Stimulated activated CD8-positive, alpha-beta memory T cell treated with anti-CD3 and anti-CD28 coated beads, Interleukin-7, amount 100 ng/mL, for 48 hours (primary cell): ENCODE measurements at places on chromosomes 7 and 10.

DNA sequence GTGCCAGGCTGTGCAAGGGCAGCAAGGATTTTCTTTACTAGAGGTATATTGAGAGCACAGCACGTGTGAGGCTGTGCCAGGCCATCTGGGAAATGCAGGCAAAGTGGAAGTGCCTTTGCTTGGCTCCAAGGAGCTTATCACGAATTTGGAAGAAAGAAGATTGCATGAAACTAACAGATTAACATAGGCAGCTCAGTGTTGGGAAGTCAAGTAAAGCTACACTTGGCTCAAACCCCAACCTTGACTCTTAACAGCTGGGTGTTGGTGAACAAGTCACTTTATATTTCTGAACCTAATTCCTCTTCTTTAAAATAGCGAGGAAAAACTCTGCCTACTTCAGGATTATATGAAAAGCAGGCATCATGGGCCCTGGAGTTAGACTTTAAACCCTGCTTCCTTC, 105.2 kb downstream of the PLCE1 start:
- no peak for DNase-seq

GRCh38 chr10:43233601-43234430, 33.0 kb downstream of the RASGEF1A start:
- DNase-seq: no peak

DNA sequence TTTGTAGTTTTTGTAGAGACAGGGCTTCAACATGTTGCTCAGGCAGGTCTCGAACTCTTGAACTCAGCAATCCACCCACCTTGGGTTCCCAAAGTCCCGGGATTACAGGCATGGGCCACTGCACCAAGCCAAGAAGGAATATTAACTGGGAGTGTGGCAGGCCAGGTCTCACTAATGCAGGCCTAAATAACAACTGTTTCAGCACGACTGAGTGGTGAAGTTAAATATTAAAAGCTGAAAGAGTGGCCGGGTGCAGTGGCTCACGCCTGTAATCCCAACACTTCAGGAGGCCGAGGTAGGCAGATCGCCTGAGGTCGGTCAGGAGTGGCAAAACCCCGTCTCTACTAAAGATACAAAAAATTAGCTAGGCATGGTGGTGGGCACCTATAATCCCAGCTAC, 21.1 kb downstream of the CHUK start:
- no peak for DNase-seq

GRCh38 chr10:119263951-119264617, 56.7 kb downstream of the GRK5 start:
- DNase-seq: no peak

DNA sequence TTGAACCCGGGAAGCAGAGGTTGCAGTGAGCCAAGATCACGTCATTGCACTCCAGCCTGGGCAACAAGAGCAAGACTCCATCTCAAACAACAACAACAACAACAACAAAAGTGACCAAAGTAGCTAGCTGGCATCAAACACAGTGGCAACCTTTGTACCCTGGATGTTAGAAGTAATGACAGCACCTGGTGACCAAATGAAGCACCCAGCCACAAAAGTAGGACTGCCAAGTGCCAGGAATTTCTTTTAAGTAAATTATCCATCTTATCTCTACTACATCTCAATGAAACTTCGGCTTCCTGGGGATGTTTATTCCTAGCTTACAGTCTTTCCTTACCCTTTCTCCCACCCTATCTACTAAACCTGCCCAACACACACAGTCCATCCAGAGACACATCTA, 18.8 kb downstream of the SRPK2 start:
- DNase-seq: no peak

GRCh38 chr10:45035673-45036072, 35.0 kb downstream of the ZNF22 start:
- no peak for DNase-seq

- no peak for DNase-seq
Observed at GRCh38 chr7:74290553-74290950, 1.3 kb downstream of the CLIP2 start.

GRCh38 chr10:50653758-50654157, 30.0 kb upstream of the SGMS1 start:
- DNase-seq: no peak

DNA sequence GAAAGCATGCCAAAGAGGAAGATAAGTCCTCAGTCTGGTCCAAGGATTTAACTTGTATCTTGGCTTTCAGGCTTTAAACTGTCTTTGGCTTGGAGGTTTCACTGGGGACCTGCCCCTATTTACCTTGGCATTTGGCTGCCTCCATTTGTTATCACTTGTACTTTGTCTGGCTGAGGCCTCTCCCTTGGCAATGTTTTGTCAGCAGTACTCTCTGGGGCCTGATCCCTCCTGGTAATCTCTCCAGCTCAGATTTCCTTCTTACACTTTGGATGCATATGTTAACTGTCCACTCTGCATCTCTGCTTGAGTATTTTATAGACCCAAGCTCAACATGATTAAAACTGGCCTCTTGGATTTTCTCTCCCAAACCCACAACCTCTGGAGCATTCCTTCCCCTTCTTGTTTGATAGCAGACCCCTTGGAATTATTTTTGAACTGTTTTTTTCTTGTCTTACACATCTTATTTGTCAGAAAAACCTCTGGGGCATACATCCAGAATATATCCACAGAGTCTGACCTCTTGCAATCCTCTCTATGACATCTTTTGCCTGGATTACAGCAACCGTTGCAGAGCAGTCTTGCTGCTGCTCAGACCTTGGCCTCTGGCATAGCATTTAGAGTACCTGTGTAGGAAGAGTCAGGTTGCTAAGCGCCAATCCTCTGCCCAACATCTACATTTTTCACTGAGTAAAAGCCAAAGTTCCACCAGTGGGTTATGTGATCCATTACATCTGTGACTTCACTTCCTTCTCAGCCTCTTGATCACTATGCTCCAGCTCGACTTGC, 35.2 kb downstream of the ZNF487 start:
- no peak for DNase-seq

DNA sequence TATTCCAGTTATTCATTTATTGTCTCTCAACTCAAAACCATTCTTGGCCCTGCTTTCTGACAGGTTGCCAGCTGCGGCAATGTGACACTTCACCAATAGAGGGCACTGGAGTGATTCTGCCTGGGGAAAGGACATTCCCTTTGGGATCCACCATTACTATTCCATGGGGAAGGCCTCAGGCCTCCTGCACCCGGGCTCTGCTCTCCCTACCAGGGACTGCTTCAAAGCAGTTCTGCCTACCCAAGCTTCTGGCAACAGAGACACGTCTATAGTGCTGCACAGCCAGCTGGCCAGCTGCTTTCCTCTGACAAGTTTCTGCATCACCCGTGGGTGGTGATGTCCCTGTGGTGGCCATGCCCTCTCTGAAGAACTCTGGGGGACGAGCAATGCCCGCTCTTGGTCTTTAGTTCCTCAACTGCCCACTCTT, 163.8 kb downstream of the ELMO1 start:
- DNase-seq: no peak

DNA sequence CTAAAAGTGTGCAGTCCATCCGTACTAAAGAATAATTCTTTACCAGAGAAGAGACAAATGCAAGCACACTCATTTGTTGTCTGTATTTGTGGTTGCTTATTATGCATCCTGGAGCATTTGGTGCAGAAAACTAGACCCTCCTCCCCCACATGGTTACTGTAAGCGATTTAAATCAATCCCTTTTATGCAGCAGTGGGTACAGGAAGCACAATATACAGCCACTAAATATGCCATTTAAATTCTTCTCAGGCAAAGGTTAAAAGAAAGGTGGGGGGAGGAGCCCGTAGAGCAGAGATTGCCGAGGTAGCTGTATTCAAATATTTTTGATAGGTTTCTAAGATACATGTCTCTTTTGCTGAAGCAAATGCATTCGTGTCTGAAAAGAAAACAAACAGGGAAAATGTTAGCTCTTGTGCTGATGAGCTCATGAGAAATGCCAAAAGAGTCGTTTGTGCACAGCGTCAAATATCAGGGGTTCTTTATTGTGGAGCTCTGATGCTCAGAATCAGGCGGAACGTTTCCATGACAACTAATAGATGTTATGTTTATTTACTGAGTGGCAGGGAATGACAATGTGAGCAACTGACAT, 131.3 kb upstream of the NPVF start:
- DNase-seq: no peak

DNA sequence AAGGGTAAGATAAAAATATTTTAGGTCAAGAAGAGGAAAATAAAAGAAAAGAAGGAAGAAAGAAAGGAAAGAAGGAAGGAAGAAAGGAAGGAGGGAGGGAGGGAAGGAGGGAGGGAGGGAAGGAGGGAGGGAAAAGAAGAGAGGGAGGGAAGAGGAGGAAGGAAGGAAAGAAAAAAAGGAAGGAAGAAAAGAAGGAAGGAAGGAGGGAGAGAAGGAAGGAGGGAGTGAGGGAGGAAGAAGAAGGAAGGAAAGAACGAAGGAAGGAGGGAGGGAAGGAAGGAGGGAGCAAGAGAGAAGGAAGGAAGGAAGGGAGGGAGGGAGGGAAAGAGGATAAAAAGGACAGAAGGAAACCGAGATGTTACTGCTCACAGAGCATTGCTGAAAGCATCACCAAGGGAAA, 209.5 kb upstream of the PITRM1 start:
- DNase-seq: no peak

DNA sequence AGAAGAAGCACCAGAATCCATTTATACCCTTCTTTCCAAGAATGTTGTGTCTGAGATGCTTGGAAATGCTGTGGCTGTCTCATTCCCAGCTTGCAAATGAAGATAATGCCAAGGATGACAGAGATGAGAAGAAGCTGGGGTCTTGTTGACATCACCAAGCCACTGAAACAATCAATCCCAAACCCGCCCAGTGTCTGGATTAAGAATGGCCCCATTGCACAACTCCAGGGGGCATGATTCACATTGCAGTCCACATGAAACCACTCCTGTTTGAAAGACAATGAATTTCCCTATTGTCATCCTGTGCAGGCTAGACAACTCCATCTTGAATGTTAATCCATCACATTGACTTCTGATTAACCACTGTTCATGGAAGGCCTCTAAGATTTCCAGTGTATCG, 28.6 kb downstream of the SORBS1 start:
- no peak for DNase-seq

DNA sequence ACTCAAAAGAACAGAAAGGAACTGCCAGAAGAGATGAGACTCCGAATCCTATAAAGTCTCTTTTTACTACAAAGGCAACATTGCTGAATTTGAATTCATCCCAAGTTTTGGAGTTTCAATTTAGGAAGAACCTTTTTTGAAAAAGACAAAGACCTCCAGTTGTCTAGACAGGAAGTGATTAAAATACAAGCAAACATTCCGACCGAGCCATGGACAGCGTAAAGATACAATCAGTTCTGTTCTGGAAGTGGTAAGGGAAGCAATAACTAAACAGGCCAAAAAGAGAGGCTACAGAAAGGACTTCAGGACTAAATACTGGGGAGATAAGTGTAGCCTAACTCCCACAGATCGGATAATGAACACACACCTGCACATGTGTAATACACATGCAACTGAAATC, 101.0 kb downstream of the SMURF1 start:
- DNase-seq: no peak

DNA sequence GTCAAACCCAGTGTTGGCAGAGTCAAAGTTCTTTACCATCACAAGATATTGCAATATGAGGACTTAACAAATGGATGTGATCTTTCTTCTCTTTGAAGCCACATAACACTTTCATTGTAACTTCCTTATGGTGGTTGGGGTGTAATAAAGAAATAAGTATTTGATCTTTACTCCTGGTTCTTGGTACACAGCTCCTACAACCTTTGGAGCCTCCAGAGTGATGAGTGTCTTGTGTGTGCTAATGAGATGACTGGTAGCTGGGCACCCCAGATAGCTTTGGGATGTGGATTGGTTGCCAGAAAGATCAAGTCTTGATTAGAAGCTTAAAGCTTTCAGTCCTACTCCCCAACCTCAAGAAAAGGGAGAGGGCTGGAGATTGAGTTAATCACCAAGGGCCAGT, 31.1 kb upstream of the YAE1 start:
- DNase-seq: no peak

- no peak for DNase-seq
Observed at GRCh38 chr10:4437791-4438190, 388.2 kb upstream of the AKR1E2 start.

DNA sequence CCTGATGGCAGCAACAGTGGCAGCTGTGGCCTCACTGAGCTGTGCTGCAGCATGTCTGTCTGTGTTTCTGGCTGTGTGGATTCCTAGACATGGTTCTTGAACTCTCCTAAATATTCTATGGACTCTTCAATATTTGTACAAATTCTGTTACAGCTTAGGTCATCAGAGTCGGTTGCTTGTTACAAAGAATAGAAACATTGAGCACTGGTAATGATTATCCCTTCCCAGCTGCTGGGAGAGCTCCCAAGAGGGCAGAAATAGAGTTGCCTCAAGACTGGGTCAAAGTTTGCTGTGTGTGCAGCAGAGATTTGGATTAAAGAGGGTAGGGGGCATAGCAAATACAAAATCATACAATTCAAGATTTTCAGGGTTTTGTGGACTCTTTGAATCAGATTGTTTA, 337.1 kb upstream of the AKR1E2 start:
- no peak for DNase-seq

- DNase-seq: no peak
Observed at GRCh38 chr7:88315522-88315921, 8.8 kb upstream of the STEAP4 start.

- no peak for DNase-seq
Observed at GRCh38 chr10:80729896-80730295, 192.2 kb downstream of the SH2D4B start.

GRCh38 chr7:81155654-81156373, 237.0 kb upstream of the SEMA3C start:
- no peak for DNase-seq

DNA sequence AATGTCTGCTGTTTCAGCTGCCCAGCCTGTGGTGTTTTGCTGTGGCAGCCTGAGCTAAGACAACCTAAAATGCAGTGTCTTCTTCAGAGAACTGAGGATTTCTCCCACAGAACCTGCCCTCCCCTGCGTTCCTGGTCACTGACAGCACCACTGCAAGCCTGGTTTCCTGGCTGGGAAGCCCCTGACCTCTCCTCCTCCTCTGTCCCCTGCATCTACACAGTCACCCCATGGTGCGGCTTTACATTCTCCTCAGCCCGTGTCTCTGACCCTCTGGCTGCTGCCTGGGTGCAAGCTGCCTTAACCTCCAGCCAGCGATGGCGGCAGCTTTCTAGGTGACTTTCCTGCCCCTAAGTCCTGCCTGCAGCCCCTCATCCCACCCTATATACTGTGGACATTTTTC, 337.3 kb upstream of the ZNF32 start:
- DNase-seq: no peak

GRCh38 chr10:100442548-100442947, 20.3 kb upstream of the WNT8B start:
- DNase-seq: no peak

DNA sequence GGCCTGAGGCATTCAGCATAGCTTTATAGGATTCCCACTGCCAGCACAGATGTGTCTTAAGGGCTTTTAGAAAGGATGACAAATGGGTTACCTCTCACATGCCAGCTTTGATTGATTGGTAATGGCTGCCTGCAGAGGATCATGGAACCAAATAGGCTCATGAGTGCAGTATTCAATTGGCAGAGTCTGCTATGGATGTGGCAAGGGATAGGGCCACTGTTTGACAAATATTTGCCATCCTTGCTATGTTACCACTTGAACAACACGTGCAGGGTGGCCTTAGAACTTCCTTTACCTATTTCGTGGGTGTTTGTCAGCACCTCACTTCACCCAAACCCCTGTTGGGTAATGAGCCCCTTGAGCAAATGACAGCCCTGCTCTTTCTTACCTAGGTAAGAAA, 139.2 kb downstream of the C10orf105 start:
- DNase-seq: no peak
